ENCODE measurements at places on chromosomes 1 and 21. TPM values are rescaled to one million over a fixed set of nuclear protein-coding genes. Genes with fewer than 3 reads are reported as not detected.

OR2M3 gene
- not detected for total RNA-seq

PIGK gene
- 38.5 TPM for total RNA-seq

OPRD1 gene
- not detected for total RNA-seq

FAM131C gene
- total RNA-seq, result not detected

RGS1 gene
- total RNA-seq, result not detected

ROR1 gene
- total RNA-seq, result 2.3 TPM

CD247 gene
- total RNA-seq, result 0.20 TPM

PRAMEF33 gene
- not detected for total RNA-seq

WNT3A gene
- total RNA-seq, result not detected

- peaks cover 47% of the 10 kb centered on the region for H3K36me3 ChIP-seq
- no peak overlapping the region for H3K27ac ChIP-seq
- no peaks in the 10 kb centered on the region for H3K27me3 ChIP-seq
- no peaks in the 10 kb centered on the region for H3K4me1 ChIP-seq
Measured at GRCh38 chr1:21843996-21844395, 31.9 kb downstream of the LDLRAD2 start.

DNA sequence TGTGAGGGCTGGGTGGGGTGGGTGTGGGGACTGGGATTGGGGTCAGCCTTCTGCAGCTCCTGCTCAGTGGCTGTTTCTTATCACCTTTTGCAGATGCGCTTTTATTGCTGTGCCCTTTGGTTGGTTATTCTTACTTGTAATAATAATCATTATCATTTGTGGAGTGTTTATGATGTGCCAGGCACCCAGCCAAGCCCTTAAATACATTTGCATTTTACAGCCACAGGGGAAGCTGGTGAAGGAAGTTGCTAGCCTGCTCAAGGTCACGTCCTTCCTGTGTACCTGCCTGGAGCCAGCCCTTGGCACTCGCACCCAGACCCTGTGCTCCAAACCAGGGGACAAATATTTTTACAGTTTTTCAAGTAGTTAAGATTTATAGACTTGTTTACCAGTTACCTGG, 144.0 kb downstream of the PGBD5 start:
- no peaks in the 10 kb centered on the region for H3K27me3 ChIP-seq
- no peak overlapping the region for H3K27ac ChIP-seq
- peaks cover 9% of the 10 kb centered on the region for H3K4me1 ChIP-seq
- H3K36me3 ChIP-seq, result peaks cover 3% of the 10 kb centered on the region
- DNase-seq, result no peak
- no peak overlapping the region for H3K4me3 ChIP-seq

GRCh38 chr1:177044390-177044789, 120.1 kb downstream of the ASTN1 start:
- no peaks in the 10 kb centered on the region for H3K27me3 ChIP-seq
- H3K4me1 ChIP-seq, result no peaks in the 10 kb centered on the region
- DNase-seq, result no peak

GRCh38 chr1:234355782-234356510, 17.3 kb upstream of the COA6 start:
- peak; percentile 11 for DNase-seq
- peaks cover 29% of the 10 kb centered on the region for H3K4me1 ChIP-seq
- H3K27ac ChIP-seq, result peak overlapping the region; percentile 11
- no peak overlapping the region for H3K4me3 ChIP-seq
- H3K36me3 ChIP-seq, result no peaks in the 10 kb centered on the region

- no peak for DNase-seq
- H3K27me3 ChIP-seq, result no peaks in the 10 kb centered on the region
- H3K36me3 ChIP-seq, result no peaks in the 10 kb centered on the region
- no peak overlapping the region for H3K27ac ChIP-seq
Measured at GRCh38 chr1:107432108-107432507, 291.3 kb downstream of the NTNG1 start.

DNA sequence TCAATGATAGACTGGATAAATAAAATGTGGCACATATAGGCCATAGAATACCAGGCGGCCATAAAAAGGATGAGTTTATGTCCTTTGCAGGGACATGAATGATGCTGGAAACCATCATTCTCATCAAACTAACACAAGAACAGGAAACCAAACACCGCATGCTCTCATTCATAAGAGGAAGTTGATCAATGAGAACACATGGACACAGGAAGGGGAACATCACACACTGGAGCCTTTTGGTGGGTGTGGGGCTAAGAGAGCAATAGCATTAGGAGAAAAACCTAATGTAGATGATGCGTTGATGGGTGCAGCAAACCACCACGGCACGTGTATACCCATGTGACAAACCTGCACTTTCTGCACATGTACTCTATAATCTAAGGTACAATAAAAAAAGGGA, 883.4 kb upstream of the PRMT6 start:
- H3K36me3 ChIP-seq, result no peaks in the 10 kb centered on the region
- DNase-seq, result no peak
- H3K27me3 ChIP-seq, result no peaks in the 10 kb centered on the region
- no peak overlapping the region for H3K4me3 ChIP-seq

DNA sequence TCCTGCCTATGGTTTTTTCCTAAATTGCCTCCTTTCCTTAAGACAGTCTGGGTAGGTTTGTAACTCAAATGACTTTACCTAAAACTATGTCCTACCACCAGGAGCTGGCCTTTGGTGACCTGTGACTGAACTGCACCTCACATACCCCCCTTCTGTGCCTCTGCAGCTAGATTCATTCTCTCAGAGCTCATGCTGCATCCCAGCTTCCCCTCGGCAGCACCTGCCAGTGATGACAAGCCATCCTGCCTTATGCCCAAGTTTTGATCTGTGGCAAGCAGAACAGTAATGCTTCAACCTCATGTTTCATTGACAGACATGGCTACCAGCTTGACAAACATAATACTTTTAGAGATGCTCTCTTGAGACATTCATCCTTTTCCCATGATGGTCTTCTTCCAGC, 141.9 kb downstream of the TSEN15 start:
- H3K27ac ChIP-seq, result no peak overlapping the region
- H3K4me3 ChIP-seq, result no peak overlapping the region
- no peak for DNase-seq
- H3K27me3 ChIP-seq, result no peaks in the 10 kb centered on the region
- H3K4me1 ChIP-seq, result no peaks in the 10 kb centered on the region
- no peaks in the 10 kb centered on the region for H3K36me3 ChIP-seq

DNA sequence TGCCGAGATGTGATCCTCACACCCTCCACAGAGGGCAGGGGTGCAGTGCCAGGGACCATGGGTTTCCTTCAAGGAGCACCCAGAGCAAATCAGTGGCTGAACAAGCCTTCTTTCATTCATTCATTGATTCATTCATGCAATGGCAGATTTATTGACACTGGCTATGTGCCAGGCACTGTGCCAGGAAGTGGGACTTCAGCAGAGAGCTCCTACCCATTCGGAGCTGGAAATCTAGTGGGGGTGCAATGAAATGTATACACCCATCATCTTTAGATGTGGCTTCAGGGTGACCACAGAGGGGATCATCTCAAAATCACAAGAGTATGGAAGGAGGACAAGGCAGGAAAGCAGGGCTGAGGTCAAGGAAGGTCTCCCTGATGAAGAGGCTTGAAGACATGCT, 18.9 kb downstream of the SLC6A9 start:
- no peaks in the 10 kb centered on the region for H3K27me3 ChIP-seq
- no peak overlapping the region for H3K27ac ChIP-seq
- H3K4me1 ChIP-seq, result peaks cover 66% of the 10 kb centered on the region
- DNase-seq, result no peak
- no peak overlapping the region for H3K4me3 ChIP-seq
- no peaks in the 10 kb centered on the region for H3K36me3 ChIP-seq

GRCh38 chr1:201369209-201369608, 8.3 kb downstream of the TNNT2 start:
- H3K27ac ChIP-seq, result no peak overlapping the region
- no peaks in the 10 kb centered on the region for H3K36me3 ChIP-seq
- DNase-seq, result no peak
- no peak overlapping the region for H3K4me3 ChIP-seq
- peaks cover 15% of the 10 kb centered on the region for H3K27me3 ChIP-seq

GRCh38 chr21:25722631-25723030, 12.1 kb downstream of the ATP5PF start:
- no peak for DNase-seq
- H3K36me3 ChIP-seq, result peaks cover 14% of the 10 kb centered on the region
- H3K27ac ChIP-seq, result no peak overlapping the region
- no peaks in the 10 kb centered on the region for H3K4me1 ChIP-seq
- H3K27me3 ChIP-seq, result no peaks in the 10 kb centered on the region

Measured in HepG2 (cell line).